ENCODE measurements at places on chromosomes 4 and X. TPM values are rescaled to one million over a fixed set of nuclear protein-coding genes. Genes with fewer than 3 reads are reported as not detected.
A peak's percentile ranks its signal among the peaks of the same experiment; 100 is the strongest.

Gene POU3F4
- total RNA-seq: 0.53 TPM

Gene ABLIM2
- 7.5 TPM for total RNA-seq

Gene ZNF41
- total RNA-seq: 6.0 TPM

Gene KLHL4
- total RNA-seq: 0.74 TPM

Gene LSM6
- 55.9 TPM for total RNA-seq

Gene RRH
- total RNA-seq: 0.33 TPM

DNA sequence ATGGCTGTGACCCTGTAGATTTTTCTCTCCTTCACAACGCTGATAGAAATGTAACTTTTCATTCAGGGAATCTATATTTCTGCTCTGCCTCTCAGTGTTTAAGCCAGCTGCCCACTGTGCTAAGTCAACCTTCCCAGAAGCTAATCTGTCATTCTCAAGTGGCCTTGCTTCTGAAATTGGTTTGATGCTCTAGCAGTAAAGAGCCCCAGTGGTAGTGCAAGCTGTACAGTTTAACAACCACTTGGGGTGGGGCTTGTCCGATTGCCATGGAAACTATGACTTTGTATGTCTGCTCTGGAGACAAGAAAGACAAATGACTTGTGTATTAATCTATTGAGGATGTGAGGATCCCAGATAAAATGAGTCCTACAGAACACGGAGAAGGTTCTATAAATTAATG is 620.9 kb upstream of the GALNT7 start:
- DNase-seq: no peak
- H3K27me3 ChIP-seq: no peaks in the 10 kb centered on the region
- no peak overlapping the region for H3K4me3 ChIP-seq
- no peaks in the 10 kb centered on the region for H3K4me1 ChIP-seq

- no peak for DNase-seq
- H3K27ac ChIP-seq: no peak overlapping the region
- no peak overlapping the region for H3K4me3 ChIP-seq
- H3K27me3 ChIP-seq: peaks cover 6% of the 10 kb centered on the region
- no peaks in the 10 kb centered on the region for H3K4me1 ChIP-seq
Measured at GRCh38 chrX:153392642-153393321, 8.4 kb downstream of the PNMA6E start.

GRCh38 chr4:148253768-148254167 is 188.4 kb downstream of the NR3C2 start:
- H3K27ac ChIP-seq: peak overlapping the region; percentile 43
- H3K27me3 ChIP-seq: no peaks in the 10 kb centered on the region
- DNase-seq: no peak

GRCh38 chr4:163251204-163251603 is 81.2 kb downstream of the NPY1R start:
- no peak overlapping the region for H3K27ac ChIP-seq
- H3K36me3 ChIP-seq: no peaks in the 10 kb centered on the region
- DNase-seq: no peak

- H3K27me3 ChIP-seq: no peaks in the 10 kb centered on the region
- H3K4me3 ChIP-seq: no peak overlapping the region
- peaks cover 13% of the 10 kb centered on the region for H3K4me1 ChIP-seq
- H3K27ac ChIP-seq: peak overlapping the region; percentile 76
Measured at GRCh38 chr4:150251752-150252190, 173.5 kb downstream of the DCLK2 start.

DNA sequence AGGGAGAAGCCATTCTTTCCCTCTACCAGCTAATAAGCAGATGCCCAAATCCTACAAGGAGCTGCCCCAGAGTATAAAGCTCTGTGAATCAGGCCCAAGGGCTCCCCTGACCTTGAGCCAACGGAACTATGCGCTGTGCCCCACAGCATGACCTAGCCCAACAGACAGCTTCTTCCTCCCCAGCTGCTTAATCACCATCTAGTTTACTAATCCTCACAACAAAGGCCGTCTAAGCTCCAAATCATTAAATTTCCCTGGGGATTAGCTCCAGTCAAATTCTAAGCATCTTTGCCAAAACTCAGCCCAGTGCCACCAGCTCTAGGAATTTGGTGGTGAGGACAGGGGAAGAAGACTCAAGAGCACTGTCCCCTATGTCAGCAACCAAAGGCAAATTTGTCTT is 113.1 kb downstream of the SHROOM4 start:
- no peaks in the 10 kb centered on the region for H3K27me3 ChIP-seq
- H3K36me3 ChIP-seq: no peaks in the 10 kb centered on the region
- no peak overlapping the region for H3K4me3 ChIP-seq
- H3K4me1 ChIP-seq: peaks cover 9% of the 10 kb centered on the region
- H3K27ac ChIP-seq: no peak overlapping the region

DNA sequence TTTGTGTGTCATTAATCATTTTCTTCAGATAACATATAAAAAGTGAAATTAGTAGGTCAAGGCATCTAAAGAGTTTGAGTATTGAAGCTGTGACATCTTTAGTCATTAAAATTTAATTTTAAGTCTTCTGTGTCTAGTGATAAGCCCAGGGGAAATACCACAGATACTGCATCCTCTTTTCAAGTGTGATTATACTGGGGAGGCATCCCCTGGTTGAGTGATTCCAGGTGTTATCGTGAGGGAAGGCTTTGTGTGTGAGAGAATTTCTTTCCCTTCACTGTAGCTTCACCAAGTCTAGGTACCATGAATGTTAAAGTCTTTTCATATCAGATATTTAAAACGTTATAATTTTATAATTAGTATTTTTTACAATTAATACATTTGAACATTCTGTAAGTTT is 193.4 kb downstream of the FRAS1 start:
- H3K4me1 ChIP-seq: peaks cover 21% of the 10 kb centered on the region
- H3K36me3 ChIP-seq: peaks cover 38% of the 10 kb centered on the region
- H3K4me3 ChIP-seq: no peak overlapping the region
- no peak overlapping the region for H3K27ac ChIP-seq

- peaks cover 18% of the 10 kb centered on the region for H3K36me3 ChIP-seq
- no peak overlapping the region for H3K4me3 ChIP-seq
Measured at GRCh38 chr4:127856196-127856812, 24.4 kb upstream of the PLK4 start.

- no peaks in the 10 kb centered on the region for H3K4me1 ChIP-seq
- H3K27me3 ChIP-seq: no peaks in the 10 kb centered on the region
- H3K36me3 ChIP-seq: no peaks in the 10 kb centered on the region
- no peak overlapping the region for H3K27ac ChIP-seq
- no peak overlapping the region for H3K4me3 ChIP-seq
Measured at GRCh38 chrX:149259241-149259640, 245.9 kb downstream of the IDS start.

- no peak overlapping the region for H3K4me3 ChIP-seq
- no peaks in the 10 kb centered on the region for H3K27me3 ChIP-seq
- no peak overlapping the region for H3K27ac ChIP-seq
- no peak for DNase-seq
- peaks cover 2% of the 10 kb centered on the region for H3K4me1 ChIP-seq
Measured at GRCh38 chr4:136939781-136940180, 592.5 kb downstream of the PCDH18 start.

DNA sequence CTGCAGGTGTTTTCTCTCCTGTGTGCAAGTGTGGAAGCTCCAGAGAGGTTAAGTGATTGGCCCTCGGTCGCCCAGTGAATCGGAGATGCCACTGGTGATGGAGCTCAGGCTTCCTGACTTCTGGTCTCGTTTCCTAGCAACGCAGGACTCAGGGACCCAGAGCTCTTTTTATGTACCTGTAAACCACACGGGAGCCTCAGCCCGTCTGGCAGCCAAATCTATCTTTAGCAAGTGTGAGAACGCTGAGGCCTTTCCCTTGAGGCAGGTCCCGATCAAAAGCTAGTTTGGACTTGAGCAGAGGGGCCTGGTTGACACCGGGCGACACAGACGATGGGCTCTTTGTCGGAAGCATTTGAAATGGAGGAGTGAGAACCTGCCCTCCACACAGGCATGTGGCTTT is 116.8 kb downstream of the SORCS2 start:
- no peak overlapping the region for H3K27ac ChIP-seq
- peaks cover 2% of the 10 kb centered on the region for H3K4me1 ChIP-seq
- H3K27me3 ChIP-seq: peaks cover 37% of the 10 kb centered on the region
- H3K4me3 ChIP-seq: no peak overlapping the region
- no peak for DNase-seq

DNA sequence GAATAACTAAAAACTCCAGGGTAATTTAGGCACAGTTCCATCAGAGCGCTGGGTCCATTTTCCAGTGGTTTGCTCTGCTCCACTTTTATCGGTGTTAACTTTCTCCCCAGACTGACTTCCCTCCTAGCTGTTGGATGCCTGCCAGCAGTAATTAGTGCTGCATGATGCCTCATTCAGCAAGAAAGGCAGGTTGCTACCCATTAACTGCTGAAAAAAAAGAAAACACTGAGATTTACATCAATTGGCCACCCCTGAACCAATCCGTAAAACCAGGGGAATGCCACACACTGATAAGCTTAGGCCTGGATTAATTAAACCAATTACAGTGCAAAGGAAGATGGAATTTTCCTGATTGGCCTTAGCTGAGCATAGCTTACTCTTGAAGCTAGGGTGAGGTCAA is 182.4 kb upstream of the CXXC4 start:
- no peak overlapping the region for H3K4me3 ChIP-seq
- no peaks in the 10 kb centered on the region for H3K27me3 ChIP-seq
- peaks cover 4% of the 10 kb centered on the region for H3K4me1 ChIP-seq
- no peak for DNase-seq
- H3K27ac ChIP-seq: no peak overlapping the region
- no peaks in the 10 kb centered on the region for H3K36me3 ChIP-seq

GRCh38 chr4:155073852-155074251 is 134.6 kb upstream of the NPY2R start:
- H3K27ac ChIP-seq: no peak overlapping the region
- no peak overlapping the region for H3K4me3 ChIP-seq
- H3K36me3 ChIP-seq: no peaks in the 10 kb centered on the region
- peaks cover 5% of the 10 kb centered on the region for H3K4me1 ChIP-seq
- H3K27me3 ChIP-seq: no peaks in the 10 kb centered on the region

GRCh38 chr4:182189103-182189878 is 53.9 kb upstream of the TENM3 start:
- no peak for DNase-seq
- H3K36me3 ChIP-seq: no peaks in the 10 kb centered on the region
- peaks cover 3% of the 10 kb centered on the region for H3K4me1 ChIP-seq
- no peak overlapping the region for H3K27ac ChIP-seq
- H3K27me3 ChIP-seq: peaks cover 3% of the 10 kb centered on the region

GRCh38 chrX:74526764-74527163 is 87.7 kb downstream of the RLIM start:
- peaks cover 4% of the 10 kb centered on the region for H3K36me3 ChIP-seq
- no peaks in the 10 kb centered on the region for H3K4me1 ChIP-seq
- DNase-seq: no peak
- no peaks in the 10 kb centered on the region for H3K27me3 ChIP-seq
- no peak overlapping the region for H3K4me3 ChIP-seq

DNA sequence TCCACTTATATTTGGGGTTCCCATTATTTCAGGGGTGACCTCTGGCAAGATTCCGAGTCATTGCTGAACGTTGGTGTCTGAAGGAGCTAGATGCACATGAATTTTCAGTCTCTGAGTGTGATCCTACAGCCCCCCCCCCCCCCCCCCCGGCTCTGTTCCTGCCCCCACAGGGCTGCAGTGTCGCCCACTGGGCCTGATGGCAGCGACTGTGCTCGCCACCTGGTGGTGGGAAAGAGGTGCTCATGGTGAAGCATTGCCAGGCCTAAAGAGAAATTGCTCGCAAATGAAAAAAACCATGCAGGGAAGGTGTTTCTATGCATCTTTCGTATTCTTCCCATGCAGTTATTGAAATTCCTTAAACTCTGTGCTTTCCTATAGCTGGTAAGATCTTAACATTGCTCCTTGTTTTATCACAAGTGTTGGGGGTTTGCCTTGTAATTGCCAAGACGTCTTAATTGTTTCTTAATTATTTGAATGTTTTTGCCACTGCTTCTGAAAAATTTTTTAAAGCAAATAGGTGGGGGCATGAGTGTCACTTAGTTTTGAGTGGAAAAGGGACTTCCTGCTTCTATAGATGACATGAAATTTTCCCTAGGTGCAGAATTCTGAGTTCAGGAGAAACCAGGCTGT is 63.2 kb downstream of the CLDN22 start:
- no peaks in the 10 kb centered on the region for H3K27me3 ChIP-seq
- DNase-seq: peak; percentile 34
- H3K4me3 ChIP-seq: no peak overlapping the region
- peak overlapping the region; percentile 3 for H3K27ac ChIP-seq
- H3K36me3 ChIP-seq: peaks cover 7% of the 10 kb centered on the region

DNA sequence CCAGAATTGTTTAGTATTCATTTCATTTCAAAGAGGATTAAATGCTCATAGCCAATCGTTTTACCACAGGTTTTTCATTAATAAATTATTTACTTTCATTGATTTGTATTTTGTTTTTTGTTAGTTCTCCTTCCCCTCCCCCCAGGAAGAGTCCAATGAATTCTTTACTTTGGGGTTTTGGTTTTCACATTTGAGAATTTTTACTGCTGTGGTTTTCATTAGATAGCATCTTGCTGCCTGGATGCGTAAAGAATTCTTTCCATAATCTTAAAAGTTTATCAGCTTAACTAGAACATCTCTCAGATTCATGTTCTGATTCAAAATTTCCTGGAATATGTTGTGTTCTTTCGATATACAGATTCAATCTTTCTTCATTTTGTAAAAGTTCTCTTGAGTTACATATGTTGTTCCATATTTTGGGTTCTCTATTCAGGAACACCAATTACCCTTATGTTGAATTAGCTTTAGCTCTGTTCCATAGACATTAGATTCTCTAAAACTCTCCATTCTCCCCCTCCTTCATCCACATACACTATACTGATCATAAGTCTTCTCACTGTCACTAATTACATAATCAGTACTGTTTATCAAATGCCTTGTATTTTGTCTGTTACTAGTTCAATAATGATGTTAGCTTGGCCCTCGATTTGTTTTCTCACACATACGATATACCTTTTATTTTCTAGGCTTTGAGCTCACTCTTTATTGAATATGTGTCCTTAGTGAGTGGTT is 184.4 kb downstream of the CAMK2D start:
- peaks cover 10% of the 10 kb centered on the region for H3K36me3 ChIP-seq
- H3K27me3 ChIP-seq: no peaks in the 10 kb centered on the region
- H3K4me3 ChIP-seq: no peak overlapping the region
- H3K4me1 ChIP-seq: peaks cover 15% of the 10 kb centered on the region

GRCh38 chrX:63993936-63994335 is 208.9 kb upstream of the ARHGEF9 start:
- H3K27ac ChIP-seq: no peak overlapping the region
- H3K4me1 ChIP-seq: peaks cover 1% of the 10 kb centered on the region
- no peaks in the 10 kb centered on the region for H3K27me3 ChIP-seq
- DNase-seq: no peak

- peak; percentile 31 for DNase-seq
Measured at GRCh38 chr4:121252224-121252806, 88.2 kb upstream of the TNIP3 start.

- H3K27ac ChIP-seq: no peak overlapping the region
- H3K36me3 ChIP-seq: peaks cover 6% of the 10 kb centered on the region
- H3K4me3 ChIP-seq: no peak overlapping the region
- no peak for DNase-seq
Measured at GRCh38 chrX:47171996-47172395, 21.6 kb upstream of the UBA1 start.

- no peak overlapping the region for H3K27ac ChIP-seq
- no peaks in the 10 kb centered on the region for H3K4me1 ChIP-seq
- H3K27me3 ChIP-seq: no peaks in the 10 kb centered on the region
- peaks cover 3% of the 10 kb centered on the region for H3K36me3 ChIP-seq
Measured at GRCh38 chr4:125421547-125421946, 106.8 kb downstream of the FAT4 start.

Measured in progenitor cell of endocrine pancreas (in vitro differentiated cells).